Vagina (tissue), 2 donors: ENCODE measurements at places on chromosomes 5 and 9. TPM values are rescaled to one million over a fixed set of nuclear protein-coding genes. Genes with fewer than 3 reads are reported as not detected.

EDIL3 gene
- total RNA-seq, result 15.2 TPM

CDK7 gene
- 10.6 TPM for total RNA-seq

LRRC8A gene
- total RNA-seq, result 110 TPM

RASGEF1C gene
- 2.5 TPM for total RNA-seq

NNT gene
- 40.3 TPM for total RNA-seq
